ENCODE measurements at places on chromosomes 5 and 9.
A peak's percentile ranks its signal among the peaks of the same experiment; 100 is the strongest.

DNA sequence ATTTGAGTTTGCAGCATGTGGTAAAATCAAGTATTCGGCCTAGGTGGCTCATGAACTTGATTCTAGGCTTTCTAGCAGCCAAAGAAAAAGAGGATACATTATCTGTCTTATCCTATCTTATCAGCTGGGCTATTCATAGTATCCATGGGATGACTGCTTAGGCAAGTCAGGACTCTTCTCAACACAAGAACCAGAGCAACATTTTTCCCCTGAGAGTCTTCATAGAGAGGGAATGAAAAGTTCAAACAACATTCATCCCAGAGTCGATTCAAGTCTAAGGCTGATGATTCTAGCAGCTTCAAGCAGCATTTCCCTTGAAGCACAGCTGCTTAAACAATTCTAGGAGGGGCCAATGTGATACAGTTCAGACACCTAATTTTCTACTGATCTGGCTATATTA lies 3.0 kb downstream of the S100Z start:
- no peak for DNase-seq

DNA sequence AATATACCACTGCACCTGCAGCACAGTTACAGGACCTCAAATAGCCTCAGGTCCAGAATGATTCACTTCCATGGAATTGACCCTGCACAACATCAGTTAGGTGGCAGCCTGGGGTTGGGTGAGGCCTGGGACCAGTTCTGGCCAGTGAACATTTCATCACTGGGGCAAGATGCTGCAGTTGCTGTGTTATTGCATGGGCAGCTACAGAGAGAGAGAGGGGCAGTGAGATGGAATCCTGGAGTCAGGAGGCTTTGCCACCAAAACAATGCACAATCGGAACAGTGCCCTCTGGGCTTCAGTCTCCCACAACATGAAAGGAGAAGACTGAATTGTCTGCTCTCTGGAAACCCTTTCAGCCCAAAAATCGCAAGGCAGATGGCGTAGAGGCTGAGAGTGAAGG lies 51.8 kb downstream of the SH3TC2 start:
- DNase-seq: no peak

- DNase-seq: no peak
Measured at GRCh38 chr9:131690941-131691573, 48.8 kb downstream of the RAPGEF1 start.

DNA sequence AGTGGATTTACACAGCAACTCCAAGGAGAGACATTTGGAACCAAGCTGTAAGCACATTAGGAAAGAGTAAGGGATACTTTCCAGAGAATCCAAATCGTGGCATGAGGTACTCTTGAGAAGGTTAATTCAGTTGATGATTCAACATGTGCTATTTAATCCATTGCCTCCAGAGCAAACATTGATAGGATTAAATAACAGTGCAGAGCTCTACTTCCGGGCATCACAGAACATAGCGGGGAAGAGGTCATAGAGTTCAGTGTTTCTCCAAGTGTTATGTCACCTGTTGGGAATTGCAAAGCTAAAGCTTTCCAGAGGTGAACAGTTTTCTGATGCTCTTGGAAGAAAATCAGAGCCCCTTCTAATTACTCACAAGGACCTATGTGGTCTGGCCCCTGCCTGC lies 127.5 kb downstream of the PPP2R2B start:
- peak; percentile 11 for DNase-seq

DNA sequence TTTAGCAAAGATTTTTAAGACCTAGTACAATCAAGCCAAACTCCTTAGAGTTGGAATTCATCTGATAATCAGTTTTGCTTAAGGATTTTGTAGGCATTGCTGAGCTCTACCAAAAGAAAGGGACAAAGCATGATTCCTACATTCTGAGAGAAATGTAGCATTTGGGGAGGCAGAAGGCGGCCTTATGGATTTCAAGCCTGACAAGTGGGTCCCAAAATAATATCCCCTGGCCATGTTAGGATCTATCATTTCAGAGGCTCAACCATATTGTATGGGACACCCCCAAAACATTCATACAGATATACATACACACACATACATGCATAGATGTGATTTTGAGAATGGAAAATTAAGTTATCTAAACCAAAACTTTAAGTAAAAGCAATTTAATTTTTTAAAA lies 257.8 kb upstream of the VLDLR start:
- DNase-seq: no peak

- no peak for DNase-seq
Measured at GRCh38 chr9:120257483-120257882, 322.5 kb downstream of the CDK5RAP2 start.

GRCh38 chr9:5876711-5877110 lies 14.0 kb upstream of the MLANA start:
- no peak for DNase-seq

DNA sequence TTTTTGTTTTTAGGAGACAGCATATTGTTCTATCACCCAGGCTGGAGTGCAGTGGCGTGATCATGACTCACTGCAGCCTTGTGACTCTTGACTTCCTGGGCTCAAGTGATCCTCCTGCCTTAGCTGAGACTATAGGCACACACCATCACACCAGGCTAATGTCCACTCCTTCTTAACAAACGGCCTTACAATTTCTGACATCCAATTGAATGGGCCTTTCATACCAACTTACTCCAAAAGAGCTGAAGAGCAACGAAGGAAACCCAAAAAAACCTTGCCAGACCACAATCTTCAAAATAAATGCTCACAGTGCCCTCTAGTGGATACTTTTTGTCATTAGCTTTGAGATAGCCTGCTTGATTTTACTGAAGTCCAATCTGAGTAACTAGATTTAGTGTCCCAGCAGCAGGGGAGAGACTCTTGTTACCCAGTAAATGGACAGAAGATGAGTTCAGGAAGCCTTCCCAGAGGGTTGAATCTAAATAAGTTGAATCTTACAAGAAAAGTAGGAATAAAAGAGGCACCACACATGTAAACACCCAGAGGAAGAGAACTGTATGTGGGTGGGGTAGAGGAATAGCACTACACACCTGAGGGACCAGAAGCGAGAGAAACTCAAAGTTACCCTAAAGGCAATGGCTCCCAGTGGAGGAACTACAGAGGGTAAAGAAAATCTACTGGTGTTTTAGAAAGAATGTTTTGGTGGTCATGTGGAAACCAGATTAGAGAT lies 9.3 kb downstream of the ZNF622 start:
- DNase-seq: peak; percentile 56

DNA sequence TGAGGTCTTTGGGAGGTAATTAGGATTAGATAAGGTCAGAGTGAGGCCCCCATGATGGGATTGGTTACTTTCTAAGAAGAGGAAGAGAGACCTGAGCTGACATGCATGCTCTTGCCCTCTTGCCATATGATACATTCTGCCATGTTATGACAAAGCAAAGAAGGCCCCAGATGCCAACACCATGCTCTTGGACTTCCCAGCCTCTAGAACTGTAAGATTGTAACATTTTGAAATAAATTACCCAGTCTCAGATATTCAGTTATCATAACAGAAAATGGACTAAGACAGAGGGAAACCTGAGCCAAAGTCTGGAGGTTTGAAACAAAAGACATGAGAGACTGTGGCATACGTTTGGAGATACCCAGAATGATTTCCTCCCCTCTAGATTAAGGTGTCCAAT lies 318.6 kb downstream of the ARHGEF28 start:
- no peak for DNase-seq

- no peak for DNase-seq
Measured at GRCh38 chr5:92428415-92428814, 1045.3 kb upstream of the ARRDC3 start.

DNA sequence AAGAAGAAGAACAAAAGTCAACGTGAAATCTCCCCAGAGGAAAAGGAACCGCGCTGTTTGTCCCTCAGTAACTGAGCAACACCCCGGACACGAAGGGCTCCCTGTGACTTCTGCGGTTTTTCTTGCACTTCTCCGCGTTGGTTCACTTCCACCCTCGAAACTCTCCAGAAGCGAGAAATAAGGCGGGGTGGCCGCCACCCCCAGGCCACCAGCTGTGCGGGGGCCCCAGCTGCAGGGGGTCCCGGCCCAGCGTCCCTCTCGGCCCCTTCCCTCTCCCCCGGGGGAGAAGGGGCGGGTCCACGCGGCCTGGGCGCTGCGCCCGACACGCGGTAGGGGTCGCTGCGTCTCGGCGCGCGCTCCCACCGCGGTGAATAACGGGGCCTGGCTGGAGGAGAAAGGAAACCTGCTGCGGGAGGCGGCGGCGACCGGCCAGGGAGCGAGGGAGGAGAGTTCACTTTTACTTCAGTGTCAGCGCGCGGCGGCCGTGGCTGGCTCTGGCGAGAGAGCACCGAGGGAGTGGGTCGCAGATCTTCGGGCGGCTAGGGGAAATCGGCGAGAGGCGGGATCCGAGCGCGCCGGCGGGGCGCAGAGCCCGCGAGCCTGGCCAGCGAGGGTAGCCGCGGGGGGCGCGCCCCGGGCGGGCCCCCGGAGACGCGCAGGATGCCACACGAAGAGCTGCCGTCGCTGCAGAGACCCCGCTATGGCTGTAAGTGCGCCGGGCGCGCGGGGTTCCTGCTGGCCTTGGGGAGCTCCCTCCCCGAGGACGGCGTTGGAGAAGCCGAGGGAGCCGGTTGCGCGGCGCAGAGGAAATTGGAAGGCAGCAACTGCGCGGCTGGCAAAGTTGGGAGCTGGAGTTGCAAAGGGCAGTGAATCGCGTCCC lies at the start of gene IQGAP2:
IQGAP2 (plus strand) TSS at position 400 of the 880 bp plus-strand sequence; CDS start at position 661, 261 bp downstream.
- DNase-seq: no peak

- no peak for DNase-seq
Measured at GRCh38 chr9:82882138-82882537, 180.8 kb downstream of the RASEF start.

- no peak for DNase-seq
Measured at GRCh38 chr5:51657340-51658240, 274.3 kb downstream of the ISL1 start.

GRCh38 chr9:94160594-94161501 lies 76.6 kb downstream of the PTPDC1 start:
- DNase-seq: peak; percentile 22

DNA sequence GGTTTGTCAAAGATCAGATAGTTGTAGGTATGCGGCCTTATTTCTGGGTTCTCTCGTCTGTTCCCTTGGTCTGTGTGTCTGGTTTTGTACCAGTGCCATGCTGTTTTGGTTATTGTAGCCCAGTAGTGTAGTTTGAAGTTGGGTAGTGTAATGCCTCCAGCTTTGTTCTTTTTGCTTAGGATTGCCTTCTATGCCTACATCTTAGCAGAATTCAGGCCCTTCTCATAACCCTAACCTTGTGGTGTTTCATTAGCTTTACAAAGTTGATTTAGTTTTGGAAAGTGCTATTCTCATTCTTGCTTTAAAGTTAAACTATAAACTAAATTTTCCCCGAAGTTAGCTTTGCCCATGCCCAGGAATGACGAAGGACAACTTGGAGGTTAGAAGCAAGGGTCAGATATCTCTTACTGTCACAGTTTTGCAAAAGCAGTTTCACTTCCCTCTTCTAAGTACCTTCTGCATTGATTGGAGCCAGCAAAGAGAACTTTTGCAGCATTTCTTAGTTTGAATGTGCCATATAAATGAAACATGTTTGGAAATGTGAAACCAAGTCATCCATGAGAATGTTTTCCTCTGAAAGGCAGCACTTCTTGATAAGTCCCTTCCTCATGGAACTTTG lies 274.3 kb upstream of the DMRT1 start:
- no peak for DNase-seq

GRCh38 chr9:123131258-123131657 lies 97.8 kb downstream of the GPR21 start:
- no peak for DNase-seq

- DNase-seq: no peak
Measured at GRCh38 chr9:96136992-96137670, 164.8 kb downstream of the HSD17B3 start.

DNA sequence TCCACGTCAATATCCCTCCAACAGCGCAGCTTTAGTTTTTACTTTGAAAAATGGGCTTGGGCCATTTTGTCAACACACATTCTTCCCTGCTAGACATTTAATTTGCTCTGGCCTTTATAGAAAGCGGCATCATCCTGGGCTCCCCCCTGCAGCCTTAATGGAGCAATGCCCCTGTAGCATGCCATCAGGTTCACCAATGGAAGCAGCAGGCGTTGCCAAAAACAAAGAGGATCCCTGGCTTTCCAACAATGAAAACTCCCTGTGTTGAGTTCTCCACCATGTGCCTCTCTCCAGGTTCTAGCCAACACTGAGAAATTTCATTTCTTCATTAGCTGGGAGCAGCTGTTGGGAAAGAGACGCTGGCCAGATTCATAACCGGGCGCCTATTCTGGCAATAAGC lies 139.5 kb downstream of the ZNF622 start:
- DNase-seq: no peak

GRCh38 chr5:135822286-135822685 lies 12.2 kb upstream of the SLC25A48 start:
- peak; percentile 37 for DNase-seq

DNA sequence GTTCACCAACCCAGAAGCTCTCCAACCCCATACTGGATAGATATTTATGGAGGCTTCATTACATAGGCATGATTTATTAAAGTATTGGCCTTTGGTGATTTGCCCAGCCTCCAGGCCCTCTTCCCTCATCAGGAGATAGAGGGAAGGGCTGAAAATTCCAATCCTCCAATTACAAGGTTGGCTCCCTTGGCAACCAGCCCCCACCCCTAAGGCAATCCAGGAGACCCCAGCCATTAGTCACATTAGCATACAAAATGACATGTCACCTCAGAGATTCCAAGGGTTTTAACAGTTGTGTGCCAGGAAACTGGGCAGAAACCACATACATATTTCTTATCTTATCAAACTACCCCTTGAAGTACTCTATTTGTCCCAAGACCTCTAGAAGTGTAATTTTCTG lies 210.0 kb downstream of the HINT1 start:
- DNase-seq: no peak

DNA sequence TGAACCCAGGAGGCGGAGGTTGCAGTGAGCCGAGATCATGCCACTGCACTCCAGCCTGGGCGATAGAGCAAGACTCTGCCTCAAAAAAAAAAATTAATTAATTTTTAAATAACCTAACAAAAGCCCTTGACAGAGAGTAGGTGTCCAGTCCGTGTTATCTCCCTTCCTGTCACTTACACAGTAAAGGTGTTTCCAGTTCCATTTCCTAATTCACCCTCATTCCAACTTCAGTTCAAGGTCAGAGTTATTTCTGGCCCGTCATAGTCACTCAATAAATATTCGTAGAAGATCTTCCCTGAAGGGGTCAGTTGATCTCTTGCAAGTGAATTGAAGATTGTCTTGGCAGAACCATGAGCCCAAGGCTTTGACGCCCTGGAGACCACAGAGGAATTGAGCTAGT lies 16.4 kb upstream of the ERGIC1 start:
- no peak for DNase-seq
